Mesendoderm (in vitro differentiated cells): ENCODE measurements at places on chromosomes 5 and 9.
A peak's percentile ranks its signal among the peaks of the same experiment; 100 is the strongest.

DNA sequence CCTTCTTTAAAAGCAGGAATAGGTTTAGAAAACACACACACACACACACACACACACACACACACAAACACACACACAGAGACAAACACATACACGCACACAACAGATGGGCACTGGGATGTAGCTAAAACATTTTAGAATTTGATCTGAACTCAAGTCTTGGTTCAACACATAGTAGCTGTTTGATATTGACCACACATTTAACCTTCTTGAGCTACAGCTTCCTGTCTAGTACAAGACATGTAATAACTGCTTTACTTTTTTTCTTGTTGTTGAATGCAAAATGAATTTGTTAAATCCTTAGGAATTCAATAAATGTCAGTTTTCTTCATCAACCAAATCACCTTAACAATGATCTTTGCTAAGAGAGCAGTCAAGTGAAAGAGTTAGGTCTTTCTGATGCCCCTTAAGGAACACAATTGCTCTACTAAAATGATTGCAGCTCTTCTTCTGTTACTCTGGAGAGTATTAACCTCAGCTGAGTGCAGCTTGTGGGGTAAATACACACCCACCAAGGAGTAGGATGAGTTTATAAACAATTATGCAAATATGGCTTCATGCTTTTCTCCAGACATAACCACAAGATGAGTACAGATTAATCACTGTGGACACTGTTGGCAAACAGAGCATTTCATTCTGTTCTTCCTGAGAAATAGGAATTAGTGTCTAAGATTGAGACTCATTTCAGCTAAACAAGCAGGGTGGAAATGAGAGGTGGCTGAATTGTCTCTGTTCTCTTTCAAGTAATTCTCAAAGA, 302.9 kb upstream of the PAPPA start:
- DNase-seq, result no peak

DNA sequence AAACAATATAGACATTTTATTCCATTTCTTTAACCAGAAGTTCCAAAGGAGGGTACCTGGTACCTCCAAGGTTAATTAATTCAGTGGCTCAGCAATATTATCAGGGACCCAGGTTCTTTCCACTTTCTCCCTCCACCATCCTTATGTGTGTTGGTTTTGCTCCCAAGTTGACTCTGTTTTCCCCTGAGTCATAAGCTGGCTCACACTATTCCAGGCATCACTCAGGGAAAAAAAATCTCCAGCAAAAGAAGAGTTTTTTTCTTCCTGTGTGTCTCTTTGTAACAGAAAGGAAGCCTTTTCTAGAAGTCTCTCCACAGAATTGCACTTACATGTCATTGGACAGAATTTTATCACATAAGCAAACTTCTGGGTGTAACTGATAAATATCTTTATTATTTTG, 31.2 kb upstream of the GALNT10 start:
- no peak for DNase-seq

DNA sequence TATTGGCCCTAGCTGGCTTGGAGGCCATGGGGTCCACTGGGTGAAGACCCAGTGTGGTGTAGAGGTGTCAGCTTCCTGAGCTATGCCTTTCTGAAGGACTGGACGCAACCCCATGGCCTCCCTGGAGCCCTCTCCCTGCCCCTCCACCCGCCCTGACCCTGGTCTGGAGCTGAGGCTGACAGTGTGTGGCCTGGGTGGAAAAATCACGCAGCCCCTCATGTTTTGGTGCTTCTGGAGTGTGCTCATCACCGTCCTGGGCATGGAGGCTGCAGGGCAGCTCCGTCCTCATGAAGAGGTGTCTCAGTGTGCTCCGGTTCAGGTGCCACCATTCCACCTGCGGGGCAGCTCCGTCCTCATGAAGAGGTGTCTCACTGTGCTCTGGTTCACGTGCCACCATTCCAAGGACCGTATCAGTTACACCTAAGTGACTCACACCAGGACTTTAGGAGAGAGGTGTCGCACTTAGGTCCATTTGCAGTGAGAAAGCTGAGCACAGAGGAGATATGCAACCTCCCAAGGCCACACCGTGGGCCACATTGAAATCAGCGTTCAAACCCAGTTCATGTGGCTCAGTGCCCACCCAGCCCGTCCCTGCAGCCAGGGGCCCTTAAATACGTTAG, 214.3 kb upstream of the IRX1 start:
- DNase-seq, result no peak

GRCh38 chr9:128415281-128415680, 5.4 kb upstream of the CERCAM start:
- no peak for DNase-seq

- DNase-seq, result no peak
Observed at GRCh38 chr5:113232667-113233066, 202.1 kb downstream of the TSSK1B start.

DNA sequence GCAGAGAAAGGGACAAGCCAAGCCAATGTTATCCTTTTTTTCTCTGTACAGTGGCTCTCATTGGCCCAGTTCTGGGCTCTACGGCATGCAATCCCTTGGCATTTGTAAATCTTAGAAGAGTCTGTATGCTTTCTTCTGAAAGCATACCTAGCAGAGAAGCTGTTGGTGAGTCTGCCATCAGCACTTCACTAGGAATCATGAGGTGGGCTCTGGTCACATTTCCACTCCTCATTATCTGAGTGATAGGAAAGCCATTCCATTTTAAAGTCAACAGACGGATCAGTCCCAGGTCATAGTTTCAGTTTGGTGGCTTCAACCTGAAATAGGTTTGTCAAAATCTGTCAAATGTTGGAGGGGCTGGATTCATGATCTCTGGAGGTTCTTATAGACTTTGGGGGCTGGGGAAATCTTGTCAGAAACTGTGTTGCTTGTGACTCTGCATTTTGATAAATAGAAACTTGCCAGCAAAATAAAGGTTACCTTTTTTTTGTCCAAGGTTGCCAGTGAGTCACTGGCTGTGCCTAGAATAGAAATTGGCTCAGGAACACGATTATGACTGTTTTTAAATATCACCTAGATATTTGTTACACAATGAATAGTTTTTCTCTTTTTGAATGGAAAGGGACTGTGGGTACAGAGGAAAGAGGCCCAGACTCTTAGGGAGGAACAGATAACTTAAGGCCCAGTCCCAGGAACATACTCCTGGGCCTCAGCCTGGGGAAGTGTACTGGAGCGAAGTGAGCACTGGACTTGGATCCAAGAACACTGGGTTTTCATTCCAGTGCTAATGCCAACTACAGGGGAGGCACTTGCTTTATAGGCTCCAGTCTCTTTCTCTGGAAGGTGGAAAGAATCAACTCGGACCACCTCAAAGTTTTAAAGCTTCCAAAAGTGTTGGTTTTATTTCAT, 183.1 kb downstream of the NMUR2 start:
- DNase-seq, result no peak

DNA sequence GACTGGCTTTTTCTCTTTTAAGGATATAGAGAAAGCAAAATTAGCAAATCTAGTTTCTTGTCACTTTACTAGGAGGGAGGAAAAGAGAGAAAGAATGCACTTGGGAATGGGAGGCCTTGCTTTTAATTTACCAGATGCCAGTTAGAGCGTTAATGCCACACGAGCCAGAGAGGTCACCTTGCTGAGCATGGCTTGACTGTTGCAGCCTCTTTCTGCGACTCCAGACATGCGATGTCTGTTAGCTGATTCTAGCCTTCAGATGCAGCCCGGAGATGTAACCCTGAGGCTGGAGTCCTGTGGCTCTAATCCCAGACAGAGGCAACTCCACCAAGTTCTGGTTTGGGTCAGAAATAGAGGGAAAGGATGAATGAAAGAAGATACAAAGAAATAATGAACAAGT, 152.5 kb downstream of the TRIO start:
- no peak for DNase-seq

GRCh38 chr5:115551415-115551814, 6.8 kb upstream of the FEM1C start:
- no peak for DNase-seq

DNA sequence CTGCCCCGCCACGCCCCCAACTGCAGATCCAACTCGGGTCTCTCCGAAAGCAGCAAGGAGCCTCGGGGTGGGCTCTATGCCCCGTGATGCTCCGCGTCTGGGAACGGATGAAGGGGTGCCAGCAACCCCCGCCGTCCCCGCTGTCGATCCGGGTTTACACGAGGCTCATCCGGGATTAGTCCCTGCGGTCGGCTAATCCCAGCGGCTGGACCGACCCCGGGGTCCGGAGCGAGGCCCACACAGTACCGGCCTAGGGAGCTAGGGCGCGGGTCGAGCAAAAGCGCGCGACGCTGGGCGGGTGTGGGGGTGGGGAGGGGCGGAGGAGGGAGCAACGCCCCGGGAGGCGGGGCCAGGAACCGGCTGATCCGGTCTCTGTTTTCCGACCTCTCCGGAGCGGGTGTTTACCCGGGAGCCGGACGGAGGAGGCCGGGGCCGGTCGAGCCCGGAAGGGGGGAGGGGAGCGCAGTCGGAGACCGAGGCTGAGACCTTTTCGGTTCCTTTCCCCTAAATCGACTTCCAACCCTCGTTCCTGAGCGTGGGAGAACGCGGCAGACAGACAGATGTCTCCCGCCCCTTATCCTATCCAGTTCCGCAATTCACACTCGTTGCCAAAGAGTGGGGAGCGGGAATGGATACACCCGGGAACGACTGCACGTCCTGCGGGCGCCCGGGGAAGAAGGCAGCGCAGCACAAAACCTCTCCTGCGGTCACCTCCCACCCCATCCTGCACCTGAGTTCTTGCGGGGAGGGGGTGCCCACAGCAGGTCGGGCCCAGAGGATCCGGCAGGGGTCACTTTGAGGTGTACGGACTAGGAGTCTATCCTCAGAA, 28.6 kb downstream of the PCDH1 start:
- DNase-seq, result peak; percentile 93

DNA sequence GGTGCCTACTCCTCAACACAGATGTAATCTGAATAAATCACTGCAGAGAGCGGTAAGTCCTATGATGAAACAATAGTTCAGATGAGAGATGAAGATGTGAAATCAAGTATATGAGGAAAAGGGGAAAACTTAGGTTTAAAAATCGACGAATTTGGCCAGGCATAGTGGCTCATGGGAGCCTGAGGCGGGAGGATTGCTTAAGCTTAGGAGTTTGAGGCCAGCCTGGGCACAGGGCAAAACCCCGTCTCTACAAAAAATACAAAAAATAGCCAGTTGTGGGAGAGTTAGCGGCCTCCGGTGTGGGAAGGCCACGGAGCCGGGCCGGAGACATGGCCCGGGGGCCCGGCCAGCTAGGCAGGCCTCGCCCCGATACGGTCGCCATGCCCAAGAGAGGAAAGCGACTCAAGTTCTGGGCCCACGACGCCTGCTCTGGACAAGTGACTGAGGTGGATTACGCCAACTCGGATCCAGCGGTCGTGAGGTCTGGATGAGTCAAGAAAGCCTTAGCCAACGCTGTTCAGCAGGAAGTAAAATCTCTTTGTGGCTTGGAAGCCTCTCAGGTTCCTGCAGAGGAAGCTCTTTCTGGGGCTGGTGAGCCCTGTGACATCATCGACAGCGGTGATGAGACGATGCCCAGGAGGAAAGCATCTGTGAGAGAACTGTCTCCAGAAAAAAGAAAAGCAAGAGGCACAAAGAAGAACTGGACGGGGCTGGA, 62.8 kb upstream of the SUB1 start:
- DNase-seq, result no peak

DNA sequence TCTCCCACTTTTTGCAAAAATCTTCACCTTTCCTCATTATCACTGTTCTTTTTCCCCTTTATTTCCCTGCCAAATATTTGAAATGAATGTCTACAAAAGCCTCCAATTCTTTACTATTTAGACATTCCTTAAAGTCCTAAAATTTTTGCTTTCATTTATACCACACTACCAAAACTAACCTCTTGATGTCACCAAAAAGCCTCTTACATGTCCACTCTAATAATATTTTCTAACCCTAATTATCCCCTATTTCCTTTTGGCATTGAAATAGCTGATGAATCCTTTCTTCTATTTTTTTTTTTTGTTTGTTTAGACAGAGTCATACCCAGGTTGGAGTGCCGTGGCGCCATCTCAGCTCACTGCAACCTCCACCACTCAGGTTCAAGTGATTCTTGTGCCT, 32.3 kb upstream of the NRG2 start:
- no peak for DNase-seq

DNA sequence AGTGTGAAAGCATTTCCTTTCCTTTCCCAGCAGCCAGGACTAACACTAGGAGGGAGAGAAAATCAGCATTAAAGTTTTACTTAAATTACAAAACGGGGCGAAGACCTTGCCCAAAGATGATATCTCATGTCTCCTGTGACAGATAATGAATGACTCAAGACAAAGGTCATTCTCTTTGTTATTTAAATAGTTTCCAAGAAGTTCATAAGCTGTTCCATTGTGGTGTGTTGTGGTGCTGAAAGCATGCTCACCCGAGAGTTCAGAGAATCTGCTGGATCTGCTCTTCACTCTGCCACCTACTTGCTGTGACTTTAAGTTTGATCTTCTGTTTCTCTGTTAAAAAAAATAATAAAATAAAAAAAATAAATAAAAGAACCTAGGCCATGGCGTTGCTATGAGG, 265.9 kb upstream of the NR4A3 start:
- DNase-seq, result peak; percentile 24

- DNase-seq, result peak; percentile 64
Observed at GRCh38 chr5:112417931-112418658, 982 bp downstream of the EPB41L4A start.

- DNase-seq, result no peak
Observed at GRCh38 chr9:95822583-95823431, 52.7 kb upstream of the ERCC6L2 start.

GRCh38 chr9:1454616-1455347, 404.6 kb downstream of the DMRT2 start:
- DNase-seq, result no peak

- DNase-seq, result no peak
Observed at GRCh38 chr5:2166979-2167377, 284.3 kb upstream of the IRX4 start.

DNA sequence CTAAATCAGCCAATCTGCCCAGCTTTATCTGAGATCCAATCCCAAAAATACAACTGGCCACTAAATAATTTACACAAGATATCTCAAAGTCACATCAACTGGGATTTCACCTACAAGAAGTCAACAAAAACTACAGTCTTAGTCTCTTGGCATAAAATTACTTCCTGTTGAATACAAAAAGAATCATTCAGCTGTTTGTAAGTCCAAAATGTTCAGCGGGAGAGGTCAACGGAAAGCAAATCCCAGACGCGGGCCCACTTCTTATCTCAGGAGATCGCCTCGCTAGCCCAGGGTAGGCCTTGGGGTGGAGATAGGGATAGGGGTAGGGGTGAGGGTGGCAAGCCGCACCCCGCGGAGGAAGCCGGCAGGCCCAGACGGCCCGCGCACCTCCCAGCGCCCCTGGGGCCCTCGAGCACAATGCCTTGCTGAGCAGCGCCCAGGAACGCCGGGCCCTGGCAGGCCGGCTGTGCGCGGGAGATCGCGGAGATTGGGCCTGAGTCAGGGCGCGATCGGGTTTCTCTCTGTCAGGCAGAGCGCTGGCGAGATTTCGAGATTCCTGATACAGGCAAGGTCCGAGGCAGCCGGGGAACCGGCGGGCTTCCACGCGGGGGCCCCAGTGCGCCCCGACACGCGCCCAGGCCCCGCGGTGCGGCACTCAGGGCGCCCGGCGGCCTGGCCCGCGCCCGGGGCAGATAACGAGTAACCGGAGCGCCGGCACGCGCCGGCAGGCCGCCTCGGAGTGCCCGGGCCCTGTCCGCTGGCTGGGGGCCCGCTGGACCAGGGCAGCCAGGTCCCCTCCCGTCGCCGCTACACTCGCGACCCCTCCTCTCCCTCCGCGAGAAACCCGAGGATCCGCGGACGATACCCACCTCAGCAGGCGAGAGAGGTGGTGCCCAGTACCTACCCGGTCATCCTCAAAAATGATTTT, 601 bp downstream of the HINT1 start:
- peak; percentile 83 for DNase-seq

- no peak for DNase-seq
Observed at GRCh38 chr9:87604886-87605588, 107.4 kb downstream of the DAPK1 start.

GRCh38 chr9:136602193-136602885, 56.5 kb upstream of the NOTCH1 start:
- DNase-seq, result no peak

- peak; percentile 72 for DNase-seq
Observed at GRCh38 chr5:38420691-38421390, 135.6 kb downstream of the LIFR start.
